ENCODE measurements at places on chromosomes 6 and 20.

GRCh38 chr20:2084703-2085102 is 16.9 kb upstream of the STK35 start:
- no peak for DNase-seq

DNA sequence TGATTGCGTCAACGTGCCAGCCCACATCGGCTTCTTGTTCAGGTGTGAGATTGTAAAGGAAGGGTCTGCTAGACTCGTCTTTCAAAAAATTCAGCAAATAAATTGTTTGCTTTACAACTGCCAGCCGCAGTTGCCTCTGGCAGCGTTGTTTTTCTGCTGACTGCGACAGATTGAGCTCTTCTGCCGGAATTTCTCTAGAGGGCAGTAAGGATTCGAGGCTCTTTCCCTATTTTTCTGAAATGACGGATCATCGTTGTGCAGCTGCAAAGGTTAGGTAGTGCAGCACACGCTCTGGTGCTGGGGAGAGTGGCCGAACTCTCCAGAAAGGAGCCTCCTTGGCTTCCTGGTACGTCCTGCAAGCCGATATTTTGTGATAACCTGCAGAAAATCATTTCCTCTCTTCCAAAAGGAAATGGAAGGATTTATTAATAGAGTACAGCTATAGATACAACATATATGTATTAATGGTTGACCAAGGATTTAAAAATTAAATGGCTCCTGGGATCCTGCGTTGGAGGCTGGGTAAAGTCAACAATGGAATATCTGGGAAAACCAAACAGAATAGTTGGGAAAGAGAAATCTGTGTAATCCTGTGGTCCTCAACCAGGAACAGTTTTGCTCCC is 121.9 kb upstream of the ZFP64 start:
- DNase-seq: no peak

DNA sequence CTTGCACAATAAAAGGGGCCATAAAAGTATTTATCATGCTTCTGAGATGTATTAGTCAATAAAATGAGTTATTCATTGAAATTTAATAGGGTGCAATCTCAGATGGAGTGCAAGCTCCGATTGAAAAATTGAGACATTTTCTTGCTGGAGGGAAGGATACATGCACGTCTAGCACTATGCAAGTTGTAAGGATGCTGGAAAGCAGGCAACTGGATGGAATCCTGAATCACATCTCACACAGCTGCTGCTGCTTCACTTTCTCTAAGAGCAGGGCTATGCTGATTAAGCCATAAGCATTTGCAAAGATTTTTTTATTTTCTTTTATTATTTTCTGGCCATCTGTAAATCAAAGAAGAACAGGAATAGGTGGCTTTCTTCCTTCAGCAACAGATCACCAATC is 308.8 kb upstream of the EPHA7 start:
- DNase-seq: no peak

- no peak for DNase-seq
Measured at GRCh38 chr6:12298017-12298978, 8.1 kb downstream of the EDN1 start.

- no peak for DNase-seq
Measured at GRCh38 chr6:106220485-106220884, 105.1 kb downstream of the ATG5 start.

- DNase-seq: no peak
Measured at GRCh38 chr20:45305262-45305661, 1.4 kb upstream of the RBPJL start.

DNA sequence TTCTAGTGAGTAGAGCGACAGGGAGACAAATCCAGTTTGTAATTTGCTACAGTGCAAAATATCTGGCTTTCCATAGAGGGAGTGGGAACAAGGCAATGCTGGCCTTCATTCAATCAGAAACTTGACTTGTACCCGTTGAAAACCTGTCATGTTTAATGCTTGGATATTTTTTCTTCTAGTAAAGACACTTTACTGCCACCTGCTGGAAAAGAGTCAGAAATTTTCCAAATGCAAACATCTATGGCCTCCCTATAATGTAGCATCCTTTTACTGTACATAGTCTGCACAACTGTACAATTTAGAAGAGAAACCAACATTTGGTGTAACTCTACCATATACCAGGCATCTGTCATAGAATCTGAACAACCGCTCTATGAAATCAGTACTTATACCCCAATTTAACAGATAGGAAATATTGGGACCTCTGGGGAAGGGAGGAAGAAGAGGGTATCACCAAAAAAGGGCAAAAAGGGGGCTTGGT is 16.7 kb upstream of the TBC1D20 start:
- peak; percentile 67 for DNase-seq

DNA sequence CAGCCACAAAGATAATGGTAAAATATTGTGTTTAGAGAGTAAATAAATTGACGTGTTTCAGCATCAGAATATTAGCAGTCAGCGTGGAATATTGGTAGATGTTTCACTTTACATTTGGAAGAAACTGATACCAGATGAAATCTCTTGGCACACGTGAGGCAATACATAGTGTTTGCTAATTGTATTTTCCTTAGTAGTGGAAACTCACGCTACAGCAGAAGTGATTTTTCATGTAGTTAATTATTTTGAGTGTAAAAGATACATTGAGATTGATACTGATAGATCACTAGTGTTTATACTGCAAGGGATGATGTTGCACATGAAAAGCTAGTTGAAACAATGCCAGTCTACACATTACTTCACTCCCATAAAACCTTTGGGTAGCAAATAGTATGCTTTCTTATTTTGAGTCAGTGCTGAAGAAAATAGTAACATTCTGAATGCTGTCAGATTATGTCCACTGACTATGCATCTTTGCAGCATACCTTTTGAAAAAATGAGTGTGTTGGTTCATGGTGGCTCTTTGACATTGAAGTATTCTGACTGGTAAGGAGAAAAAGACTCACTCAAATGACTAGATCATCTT is 59.3 kb downstream of the CD2AP start:
- DNase-seq: peak; percentile 45

- no peak for DNase-seq
Measured at GRCh38 chr6:106122938-106123656, 37.0 kb downstream of the PRDM1 start.

DNA sequence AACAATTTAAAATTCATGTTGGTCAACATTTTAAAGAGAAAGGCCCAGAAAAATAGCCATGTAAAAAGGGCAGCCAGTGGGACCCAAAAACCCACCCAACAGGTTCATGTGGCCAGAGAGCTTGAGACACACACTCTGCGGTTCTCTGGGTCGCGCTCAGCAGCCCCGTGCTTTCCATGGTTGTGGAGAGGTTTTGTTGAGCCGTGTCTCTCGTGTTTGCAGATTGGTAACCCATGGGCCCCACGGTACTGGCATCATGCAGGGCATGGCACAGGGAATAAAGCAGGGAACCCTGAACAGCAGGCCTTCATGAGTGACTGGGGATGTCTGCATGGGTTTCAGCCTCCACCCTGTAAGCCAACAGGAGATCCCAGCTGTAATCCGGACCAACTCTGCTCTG is 127.7 kb upstream of the CST7 start:
- no peak for DNase-seq

DNA sequence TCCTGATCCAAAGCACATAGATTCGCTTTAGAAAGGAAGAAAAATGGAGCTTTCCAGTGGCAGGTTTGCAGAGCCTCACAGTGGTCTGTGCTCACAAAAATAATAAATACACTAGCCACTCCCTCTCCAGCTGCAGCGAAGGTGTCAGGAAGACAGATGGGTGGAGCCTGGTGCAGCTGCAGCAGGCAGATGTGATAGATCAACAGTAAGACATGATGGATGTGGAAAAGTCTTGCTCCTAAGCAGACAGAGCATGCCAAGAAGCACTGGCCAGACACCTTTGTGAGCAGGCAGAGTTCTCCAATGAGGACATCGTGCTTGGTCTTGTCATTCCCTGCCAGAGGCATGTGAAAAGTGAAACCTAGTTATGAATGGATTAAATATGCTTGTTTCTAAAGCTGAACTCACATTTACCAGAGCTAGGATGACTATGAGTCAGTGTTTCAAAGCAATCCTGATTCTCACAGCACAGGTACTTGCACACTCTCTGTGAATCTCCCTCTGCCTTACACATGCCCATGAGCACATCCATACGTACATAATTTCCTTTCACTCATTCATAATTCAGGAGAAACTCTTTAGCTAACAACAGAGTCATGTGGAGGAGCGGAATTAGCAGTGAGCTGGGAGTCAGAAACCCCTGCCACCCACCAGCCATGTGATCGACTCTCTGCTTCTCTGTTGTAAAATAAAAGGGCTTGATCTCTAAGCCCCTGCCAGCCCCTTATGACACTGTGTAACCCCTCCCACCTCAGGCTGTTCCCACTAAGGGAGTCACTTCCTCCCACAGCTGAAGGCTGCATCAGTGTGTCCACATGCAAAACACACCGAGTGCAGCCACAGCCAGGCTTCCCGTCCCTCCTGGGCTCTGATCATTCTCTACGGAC is 111.2 kb downstream of the SCML4 start:
- peak; percentile 82 for DNase-seq

GRCh38 chr6:134372603-134373281 is 54.8 kb upstream of the SGK1 start:
- no peak for DNase-seq

DNA sequence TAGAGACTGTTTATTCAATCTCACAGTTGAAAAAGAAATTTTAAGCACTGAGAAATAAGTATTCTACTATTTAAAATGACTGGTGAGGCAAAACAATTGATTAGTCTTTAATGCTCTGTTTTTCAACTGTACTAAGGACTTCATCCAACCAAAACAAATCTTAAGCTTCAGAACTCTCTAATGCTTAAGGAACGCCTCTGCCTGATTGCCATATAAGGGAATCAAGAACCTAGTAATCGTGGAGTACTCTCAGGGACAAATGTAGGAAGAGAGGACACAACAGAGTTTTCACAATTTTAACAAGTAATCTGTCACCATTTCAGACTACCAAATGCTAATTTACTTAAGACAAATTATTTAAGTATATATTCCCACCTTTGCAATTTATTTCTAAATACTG is 16.1 kb downstream of the FBXO30 start:
- no peak for DNase-seq

GRCh38 chr6:124303971-124304370 is 500.3 kb downstream of the NKAIN2 start:
- DNase-seq: no peak

DNA sequence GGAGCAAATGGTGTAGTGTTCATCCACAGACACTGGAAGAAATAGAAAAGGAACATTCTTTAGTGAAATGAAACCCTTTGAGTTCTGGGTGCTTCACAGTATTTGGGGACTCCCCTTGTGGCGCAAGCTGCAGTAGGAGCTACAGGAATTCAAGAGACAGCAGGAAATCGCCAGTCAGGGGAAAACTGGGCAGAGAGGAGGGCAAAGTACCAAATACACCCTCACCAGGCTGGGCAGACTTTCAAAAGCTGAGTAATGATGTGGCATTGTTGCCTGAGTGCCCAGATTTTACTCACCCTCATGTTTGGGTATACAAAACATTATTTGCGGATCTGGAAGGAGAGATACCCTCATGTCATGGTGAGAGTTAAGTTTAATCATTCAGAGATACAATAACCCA is 97.9 kb downstream of the SOD2 start:
- DNase-seq: no peak

GRCh38 chr6:63418741-63419140 is 99.0 kb upstream of the LGSN start:
- DNase-seq: no peak

DNA sequence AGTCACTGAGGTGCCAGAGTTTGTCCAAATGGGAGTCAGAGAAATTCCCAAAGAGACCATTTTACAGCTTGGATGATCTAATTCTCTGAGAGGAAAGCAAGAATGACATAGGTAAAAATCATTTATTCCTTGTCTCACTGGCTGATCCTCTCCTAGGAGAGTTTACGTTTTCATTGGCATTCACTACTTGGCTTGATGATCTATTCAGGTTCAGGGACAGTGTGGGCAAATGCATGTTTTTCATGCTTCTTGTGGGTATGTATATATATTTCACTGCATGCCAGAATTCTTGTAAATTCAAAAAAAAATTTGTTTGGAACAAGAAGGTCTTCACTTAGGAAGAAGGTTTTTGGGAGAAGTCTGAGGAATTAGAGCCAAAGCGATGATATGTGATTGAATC is 403.4 kb upstream of the JAG1 start:
- DNase-seq: no peak

GRCh38 chr6:156912431-156912830 is 135.3 kb downstream of the ARID1B start:
- DNase-seq: no peak

GRCh38 chr6:87772597-87773530 is 70.8 kb upstream of the AKIRIN2 start:
- DNase-seq: no peak

DNA sequence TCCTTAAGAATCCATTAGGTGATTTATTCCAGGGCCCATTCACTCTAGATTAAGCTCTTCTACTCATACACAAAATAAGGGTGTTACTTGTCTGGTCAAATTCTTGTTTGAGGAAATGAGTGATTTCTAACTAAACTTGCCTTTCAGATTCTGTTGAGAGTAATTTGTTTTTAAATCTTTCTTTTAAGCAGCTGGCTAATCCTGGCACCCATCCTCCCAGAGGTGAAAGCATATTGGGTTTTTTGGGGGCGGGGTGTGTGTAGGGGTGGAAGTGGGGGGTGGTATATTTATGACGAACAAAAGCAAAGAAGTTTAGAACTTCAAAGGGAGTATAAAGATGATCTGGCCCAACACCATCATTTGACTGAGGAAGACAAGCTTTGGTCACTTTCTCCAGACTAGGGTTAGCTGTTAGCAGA is 94.7 kb downstream of the RTN4IP1 start:
- DNase-seq: peak; percentile 78

DNA sequence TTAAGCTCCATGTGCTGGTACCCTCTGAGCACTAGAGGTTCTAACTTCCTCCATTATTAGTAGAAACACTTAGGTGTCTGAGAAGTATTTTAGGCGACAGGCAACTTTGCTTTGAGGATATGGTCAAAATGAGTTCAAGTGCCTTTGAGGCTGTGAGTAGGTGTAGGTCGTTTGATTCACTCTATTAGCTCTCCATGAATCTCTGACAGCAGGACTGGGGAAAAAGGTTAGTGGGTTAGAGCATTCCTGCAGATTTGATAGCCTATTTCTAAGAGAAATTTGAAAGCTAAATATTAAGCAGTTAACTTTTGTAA is 45.9 kb downstream of the IGF2R start:
- DNase-seq: no peak

DNA sequence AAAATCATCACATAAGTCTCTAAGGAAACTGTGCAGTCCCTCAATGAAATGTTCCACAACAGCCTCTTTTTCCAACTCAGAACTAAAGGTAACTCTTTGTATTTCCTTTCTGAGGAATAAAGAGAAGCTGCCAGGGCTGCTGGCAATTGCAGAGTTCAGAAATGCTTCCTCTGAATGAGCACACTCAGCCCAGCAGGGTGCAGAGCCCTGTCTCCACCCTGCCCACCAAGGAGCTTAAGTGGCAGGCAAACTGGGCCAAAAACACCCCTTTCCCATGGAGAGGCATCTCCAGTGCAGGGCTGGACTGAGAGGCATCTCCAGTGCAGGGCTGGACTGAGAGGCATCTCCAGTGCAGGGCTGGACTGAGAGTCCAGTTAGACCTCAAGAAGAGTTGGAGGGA is 255.4 kb downstream of the GMPR start:
- DNase-seq: no peak

DNA sequence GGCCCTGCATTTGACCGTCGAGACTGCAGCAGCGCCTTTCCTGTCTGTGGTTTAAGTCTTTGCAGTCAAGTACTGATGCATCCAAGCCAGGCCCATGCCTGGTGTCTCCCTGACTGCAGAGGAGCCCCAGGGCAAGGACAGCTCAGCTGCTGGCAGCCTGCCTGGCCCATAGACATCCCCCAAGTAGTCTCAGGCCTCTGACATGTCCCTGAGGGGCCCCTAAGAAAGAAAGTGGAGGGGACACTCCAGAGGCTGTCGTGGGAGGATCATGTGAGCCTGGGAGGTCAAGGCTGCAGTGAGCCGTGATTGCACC is 18.0 kb downstream of the HRH3 start:
- no peak for DNase-seq

- DNase-seq: no peak
Measured at GRCh38 chr6:105389543-105389942, 13.3 kb downstream of the PREP start.

All from activated CD4-positive, alpha-beta T cell treated with anti-CD3 and anti-CD28 coated beads, Interleukin-2, amount 50 U/mL, for 16 hours (primary cell).